ENCODE measurements at places on chromosomes 12 and 14.

GRCh38 chr14:54253195-54253947 lies 143.4 kb upstream of the CDKN3 start:
- DNase-seq, result no peak

- DNase-seq, result no peak
Measured at GRCh38 chr12:99544457-99544856, 103.1 kb upstream of the GARIN6 start.

GRCh38 chr12:123134271-123134671 lies 16.6 kb downstream of the PITPNM2 start:
- DNase-seq, result no peak

DNA sequence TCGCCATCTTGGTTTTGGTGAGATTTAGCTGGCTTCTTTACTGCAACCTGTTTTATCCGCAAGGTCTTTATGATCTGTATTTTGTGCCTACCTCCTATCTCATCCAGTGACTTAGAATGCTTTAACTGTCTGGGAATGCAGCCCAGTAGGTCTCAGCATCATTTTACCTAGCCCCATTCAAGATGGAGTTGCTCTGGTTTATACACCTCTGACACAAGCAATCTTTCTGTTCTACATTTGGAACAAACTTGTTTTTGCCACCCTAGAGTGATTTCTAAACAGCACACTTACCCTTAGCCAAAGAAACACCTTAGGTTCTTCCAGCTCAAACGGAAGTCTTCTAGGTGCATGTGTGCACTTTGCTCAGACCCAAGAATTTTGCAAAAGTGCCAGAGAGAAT lies 122.3 kb downstream of the CCDC60 start:
- no peak for DNase-seq

DNA sequence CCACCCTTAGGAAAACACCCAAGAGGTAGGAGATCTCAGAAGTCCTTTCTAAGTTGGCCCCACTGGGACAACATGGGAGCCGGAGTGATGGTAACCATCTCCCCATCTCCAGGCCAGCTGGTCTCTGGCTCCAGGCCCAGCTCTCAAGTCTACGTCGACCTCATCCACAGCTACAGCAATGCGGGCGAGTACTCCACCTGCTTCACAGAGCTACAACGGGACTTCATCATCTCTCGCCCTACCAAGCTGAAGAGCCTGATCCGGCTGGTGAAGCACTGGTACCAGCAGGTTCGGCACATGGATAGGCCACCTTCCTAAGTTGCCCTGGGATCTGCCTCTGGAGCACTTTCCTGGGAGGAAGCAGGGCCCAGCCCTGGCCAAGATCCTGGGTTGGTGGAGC lies 11.0 kb upstream of the OAS2 start:
- DNase-seq, result no peak

- DNase-seq, result no peak
Measured at GRCh38 chr14:70641548-70642302, at the start of gene TTC9. Gene TTC9 (plus strand): TSS chr14:70641916. CDS start chr14:70642130, 214 bp downstream.

DNA sequence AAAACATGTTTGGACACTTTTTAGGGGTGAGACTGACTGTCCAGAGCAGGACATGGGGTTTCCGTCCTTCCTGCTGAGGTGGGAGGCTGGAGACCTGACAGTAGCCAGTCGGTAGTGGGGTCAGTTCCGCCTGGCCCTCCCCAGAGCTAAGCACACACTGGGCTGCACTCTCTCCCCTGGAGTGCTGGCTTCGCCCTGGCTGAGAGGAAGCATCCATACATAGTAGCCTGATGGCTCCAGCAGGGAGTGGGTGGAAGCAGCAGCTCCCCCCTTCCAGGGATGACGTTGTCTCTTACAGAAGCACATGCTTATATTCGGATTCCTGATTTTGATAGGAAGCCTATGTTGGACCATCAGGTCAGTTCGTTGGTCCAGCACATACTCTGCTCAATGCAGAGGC lies 40.4 kb downstream of the SFSWAP start:
- no peak for DNase-seq

GRCh38 chr14:65840786-65841185 lies 428.3 kb downstream of the FUT8 start:
- DNase-seq, result no peak

DNA sequence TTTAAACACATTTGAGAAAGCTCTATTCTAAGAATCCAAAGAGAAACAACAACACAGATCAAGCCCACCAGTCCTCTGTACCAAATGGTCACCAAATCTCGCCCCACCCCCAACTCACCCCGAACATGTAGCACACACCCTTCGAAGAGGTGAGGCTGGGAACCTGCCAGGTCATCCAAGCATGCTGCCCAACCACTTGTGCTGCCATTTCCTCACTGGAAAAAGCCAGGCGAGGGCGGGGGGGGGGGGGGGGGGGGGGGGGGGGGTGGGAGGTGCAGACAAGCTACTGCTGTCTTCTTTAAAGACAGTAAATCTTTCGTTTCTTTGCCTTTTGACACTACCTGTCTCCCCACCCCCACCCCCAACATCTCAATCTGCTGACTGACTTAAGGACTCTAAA lies 59.9 kb downstream of the SETD3 start:
- no peak for DNase-seq

DNA sequence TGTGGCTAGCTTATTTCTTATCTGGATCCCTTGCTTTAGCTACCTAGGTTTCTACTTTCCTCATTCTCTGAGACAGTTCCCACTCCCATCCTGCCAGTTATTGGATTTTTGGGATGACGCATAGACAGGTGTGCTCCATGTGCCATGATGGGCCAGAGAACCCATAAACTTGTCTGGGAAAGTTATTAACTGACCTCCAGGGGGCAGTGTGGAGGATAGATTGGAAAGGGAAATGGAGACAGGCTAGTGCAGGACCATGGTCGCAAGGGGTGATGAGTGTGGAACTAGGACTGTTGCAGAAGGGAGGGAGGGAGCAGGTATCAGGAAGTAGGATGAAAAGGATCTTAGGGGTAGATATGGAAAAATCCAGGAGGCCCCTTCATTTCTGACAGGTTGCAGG lies 80.3 kb downstream of the ESRRB start:
- no peak for DNase-seq

- DNase-seq, result no peak
Measured at GRCh38 chr14:101362529-101363260, 198.6 kb upstream of the DIO3 start.

- DNase-seq, result no peak
Measured at GRCh38 chr14:79351011-79351410, 860.3 kb downstream of the DIO2 start.

- DNase-seq, result no peak
Measured at GRCh38 chr12:105444653-105445102, 114.2 kb downstream of the C12orf75 start.

DNA sequence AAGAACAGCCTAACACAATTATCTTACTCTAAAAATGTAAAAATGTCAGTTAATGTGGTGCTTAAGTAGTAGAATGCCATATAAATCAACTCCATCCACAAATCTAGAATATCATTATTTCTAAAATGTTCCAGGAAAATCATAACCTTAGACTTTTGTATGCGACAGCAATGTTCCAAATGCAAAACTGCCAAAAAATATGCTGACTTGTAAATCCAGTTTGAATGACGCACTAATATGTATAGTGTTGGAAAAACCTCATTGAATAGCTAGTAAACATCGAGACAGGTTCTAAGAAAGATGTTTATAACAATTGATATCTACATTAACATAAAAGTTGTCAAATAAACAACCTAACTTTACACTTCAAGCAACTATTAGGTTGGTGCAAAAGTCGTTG lies 469.1 kb upstream of the PRICKLE1 start:
- DNase-seq, result no peak

DNA sequence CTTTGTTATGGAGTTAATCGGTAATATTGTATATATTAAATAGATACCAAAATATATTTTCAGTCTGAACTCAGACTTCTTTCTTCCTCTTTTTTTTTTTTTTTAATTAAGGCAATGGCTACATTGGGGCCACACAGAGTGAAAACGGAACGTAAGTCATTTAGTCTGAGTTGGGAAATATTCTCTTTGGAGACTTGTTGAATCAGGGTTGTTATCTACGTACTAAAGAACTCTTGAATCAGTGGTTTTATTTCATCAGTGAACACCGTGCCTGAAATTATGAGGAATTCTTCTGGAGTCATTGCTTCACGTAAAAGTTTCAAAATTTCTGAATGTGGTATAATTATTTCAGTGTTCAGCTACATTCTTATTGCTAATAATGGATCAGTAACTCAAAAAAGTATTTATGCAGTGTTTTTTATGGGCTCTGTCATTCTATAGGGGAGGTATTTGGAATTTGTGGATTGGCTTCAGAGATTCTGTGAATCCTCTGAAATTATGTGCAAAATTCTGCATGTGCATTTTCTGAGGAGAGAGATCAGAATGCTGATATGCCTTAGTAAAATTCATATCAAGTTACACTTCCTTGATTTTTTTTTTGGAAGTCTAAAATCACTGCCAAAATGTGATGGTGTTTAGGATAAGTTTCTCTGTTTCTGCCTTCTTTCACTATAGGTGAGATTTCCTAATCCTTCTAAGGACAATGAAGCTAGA lies 39.6 kb downstream of the BRMS1L start:
- no peak for DNase-seq

DNA sequence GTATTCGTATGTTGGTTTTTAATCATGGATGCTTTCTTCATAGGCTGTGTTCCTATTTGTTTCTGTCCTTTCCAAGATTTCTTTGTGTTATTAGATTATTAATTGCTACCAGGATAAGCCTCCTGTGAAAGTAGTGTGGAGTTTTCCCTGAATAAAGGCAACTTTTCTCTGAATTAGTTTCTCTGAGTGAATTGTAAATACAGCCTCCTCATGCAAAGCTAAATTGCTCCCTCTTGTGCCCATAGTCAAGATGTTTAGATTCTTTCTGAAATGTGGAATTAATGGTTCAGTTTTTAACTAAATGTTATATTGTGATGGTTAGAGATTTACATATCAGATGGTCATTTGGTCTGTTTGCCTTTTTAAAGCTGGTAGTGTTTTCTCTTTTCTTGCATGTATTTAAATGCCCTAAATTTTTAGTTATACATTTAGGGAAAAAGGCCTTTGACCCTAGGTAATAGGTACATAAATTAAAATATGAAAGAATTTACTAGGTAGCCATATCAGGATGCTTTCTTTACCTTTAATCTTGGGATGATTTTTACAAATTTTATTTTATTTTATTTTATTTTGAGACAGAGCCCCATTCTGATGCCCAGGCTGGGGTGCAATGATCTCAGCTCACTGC lies 8.9 kb downstream of the APAF1 start:
- DNase-seq, result no peak

DNA sequence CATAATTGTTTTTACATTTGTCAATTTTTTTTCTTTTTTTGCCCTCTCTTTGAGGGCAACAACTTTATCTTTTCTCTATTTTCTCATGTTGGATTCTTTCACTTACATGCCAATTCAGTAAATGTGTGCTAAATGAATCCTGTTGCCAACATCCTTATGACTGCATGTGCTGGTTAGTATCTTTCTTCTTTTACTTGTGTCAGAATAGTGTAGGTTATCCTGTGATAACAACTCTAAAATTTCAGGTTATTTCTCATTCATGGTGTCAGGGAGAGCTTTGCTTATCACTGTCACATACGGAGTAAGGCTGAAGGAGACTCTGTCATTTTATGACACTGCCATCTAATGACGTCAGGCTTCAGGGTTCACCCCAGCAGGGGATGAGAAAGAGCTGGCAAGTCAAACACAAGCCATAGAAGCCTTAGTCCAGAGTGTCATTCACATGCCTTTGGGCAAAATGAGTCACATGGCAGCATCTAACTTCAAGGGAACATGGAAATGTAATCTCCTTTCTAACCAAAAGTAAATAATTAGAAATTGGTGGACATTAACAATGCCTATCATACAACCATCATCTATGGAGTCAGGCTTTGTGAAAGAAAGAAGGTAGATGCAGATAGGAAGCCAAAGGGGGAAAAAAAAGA lies 242.5 kb upstream of the ATP2B1 start:
- no peak for DNase-seq

GRCh38 chr14:47044841-47045240 lies 393.3 kb upstream of the RPL10L start:
- DNase-seq, result no peak

- no peak for DNase-seq
Measured at GRCh38 chr12:2891240-2892053, 756 bp downstream of the TULP3 start.

- no peak for DNase-seq
Measured at GRCh38 chr14:102901633-102902032, 20.8 kb upstream of the AMN start.

DNA sequence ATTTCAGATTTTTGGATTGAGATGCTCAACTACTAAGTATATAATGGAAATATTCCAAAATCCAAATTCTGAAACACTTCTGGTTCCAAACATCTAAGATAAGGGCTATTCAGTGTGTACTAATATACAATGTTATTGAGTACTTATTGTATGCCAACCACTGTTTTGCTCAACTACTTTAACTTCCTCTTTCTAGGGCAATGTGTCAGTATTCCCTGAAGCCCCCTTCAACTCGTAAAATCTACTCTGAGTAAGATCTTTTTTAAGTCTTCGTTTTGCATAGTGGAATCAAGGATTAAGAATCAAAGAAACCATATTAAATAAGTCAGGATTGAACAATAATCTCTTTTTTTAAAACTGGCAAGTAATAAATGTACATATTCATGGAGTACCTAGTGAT lies 45.5 kb downstream of the SPATA7 start:
- no peak for DNase-seq

- DNase-seq, result no peak
Measured at GRCh38 chr14:32332415-32333316, 3.6 kb downstream of the AKAP6 start.

DNA sequence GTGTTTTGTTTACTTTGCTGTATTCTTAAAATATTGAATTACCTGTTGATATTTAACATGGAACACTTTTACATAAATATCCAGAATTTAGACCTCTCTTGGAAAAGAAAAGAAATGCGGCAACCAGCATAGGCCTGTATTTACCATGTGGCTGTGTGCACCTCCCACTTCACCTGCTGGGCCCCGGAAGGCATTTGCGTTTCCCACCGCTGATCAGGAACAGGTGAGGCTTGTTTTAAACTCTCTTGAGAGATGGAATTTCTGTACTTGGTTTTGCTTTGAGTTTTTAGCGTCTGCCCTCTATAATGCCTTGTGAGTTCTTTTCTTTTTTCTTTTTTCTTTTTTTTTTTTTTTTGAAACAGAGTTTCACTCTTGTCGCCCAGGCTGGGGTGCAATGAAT lies 124.2 kb downstream of the GLT1D1 start:
- no peak for DNase-seq

DNA sequence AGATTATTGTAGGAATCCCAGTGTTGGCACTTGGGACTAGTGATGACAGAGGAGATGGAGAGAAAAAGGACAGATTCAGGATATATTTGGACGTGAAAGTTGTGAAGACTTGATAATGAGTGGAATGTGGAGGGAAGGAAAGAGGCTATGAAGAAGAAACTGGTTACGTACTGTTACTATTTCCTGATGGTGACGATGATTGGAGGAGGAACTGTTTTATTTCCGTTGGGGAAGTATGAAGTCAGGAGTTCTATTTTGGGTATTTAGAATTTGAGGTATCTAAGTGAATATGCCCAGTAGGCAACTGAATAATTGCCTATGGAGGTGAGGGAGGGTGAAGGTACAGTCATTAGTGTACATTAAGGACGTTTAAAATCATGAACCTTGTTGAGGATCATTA lies 207.2 kb downstream of the TMTC2 start:
- no peak for DNase-seq

GRCh38 chr14:68166731-68167382 lies 347.3 kb downstream of the RAD51B start:
- no peak for DNase-seq

GRCh38 chr14:75634848-75635247 lies 25.8 kb downstream of the ERG28 start:
- DNase-seq, result no peak

GRCh38 chr12:55684761-55685370 lies 22.8 kb downstream of the ITGA7 start:
- no peak for DNase-seq
